ENCODE measurements at places on chromosomes 13 and 19.

DNA sequence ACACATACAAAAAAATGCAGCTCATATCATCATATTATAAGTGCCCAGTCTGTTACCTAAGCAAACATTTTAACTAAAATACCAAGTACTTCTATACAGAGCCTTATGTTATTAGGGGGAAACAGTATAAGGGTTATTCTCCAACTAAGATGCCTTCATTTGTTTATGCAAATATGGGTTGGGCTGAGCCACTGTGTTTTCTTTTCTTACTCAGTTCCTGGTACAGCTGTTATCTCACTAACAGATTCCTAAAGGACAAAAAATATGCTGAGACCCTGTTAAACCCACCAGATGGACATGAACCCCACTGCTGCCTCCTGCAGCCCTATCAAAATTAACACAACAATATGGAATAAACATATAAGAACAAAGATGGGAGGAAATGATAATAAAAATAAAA lies 34.5 kb upstream of the SMAD9 start:
- no peak for DNase-seq

DNA sequence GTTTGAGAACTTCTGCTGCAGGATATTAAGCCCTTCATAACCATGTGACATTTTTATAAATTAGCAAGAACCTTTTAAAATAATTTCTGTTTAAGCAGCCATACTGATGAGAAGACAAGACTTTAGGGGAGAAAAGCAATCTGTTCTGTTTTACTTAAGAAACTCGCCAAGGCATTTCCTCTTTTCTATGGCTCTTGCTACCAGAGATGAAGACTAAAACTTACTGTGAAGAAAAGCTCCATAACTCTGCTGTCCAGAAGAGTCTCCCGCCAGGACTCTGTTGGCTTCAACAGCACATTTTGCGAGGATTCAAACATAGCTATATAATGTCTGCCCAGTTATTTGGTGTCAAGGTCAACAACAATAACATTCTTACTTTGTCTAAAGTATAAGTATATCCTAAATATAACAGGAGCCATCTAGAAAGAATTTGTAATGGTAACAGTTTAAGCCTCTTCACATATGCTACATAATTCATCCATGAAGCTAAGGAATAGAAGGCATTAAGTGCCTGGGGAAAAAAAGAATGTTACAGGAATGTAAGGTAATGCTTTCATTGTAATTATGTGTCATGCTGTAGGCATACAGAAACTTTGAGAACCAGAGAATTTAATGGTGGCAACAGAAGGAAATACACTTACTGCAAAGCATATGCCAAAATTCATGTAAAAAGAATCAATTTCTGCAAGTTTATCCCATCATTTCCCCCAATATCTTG lies 53.2 kb upstream of the EEF1AKMT1 start:
- no peak for DNase-seq

GRCh38 chr19:19463348-19464117 lies 51.8 kb downstream of the TSSK6 start:
- no peak for DNase-seq

GRCh38 chr19:45439569-45440258 lies 16.0 kb upstream of the ERCC1 start:
- DNase-seq, result peak; percentile 87

DNA sequence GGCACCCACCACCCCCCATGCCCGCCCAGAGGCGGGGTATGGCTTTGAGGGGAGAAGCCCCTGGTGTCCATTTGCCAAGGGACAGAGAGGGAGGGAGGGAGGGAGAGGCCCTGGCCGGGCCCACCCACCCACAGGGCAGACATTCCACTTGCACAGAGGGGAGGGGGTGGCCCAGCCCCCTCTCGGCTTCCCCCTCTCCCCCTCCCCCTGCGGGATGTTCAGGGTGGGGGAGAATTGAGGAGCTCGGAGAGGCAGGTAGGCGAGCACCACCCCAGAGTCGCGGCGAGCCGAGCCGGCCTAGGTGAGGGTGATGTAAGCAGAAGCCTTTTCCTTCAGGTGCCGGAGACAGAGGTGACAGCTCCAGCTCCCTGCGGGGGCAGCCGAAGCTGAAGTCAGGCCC lies 12.3 kb downstream of the DPF1 start:
- DNase-seq, result no peak

GRCh38 chr13:45691251-45691650 lies 10.9 kb upstream of the CBY2 start:
- no peak for DNase-seq

All from CD4-positive, alpha-beta T cell treated with Interferon gamma for 1 hour (primary cell).